ENCODE measurements at places on chromosomes 12 and 14.

DNA sequence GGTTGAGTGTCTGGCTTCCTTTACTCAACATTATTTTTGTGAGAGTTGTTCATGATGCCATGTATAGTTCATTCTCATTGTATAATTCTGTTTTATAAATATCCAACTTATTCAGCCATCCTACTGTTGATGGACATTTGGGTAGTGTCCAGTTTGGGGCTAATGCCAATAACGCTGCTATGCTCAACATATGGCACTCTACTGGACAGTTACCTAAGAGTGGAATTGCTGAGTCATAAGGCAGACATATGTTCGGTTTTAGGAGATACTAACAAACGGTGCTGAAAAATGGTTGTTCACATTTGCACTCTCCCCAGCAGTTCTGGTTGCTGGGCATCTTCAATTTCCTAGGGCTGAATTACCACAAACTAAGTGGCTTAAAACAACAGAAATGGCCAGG, 28.7 kb upstream of the P2RX4 start:
- DNase-seq: no peak

DNA sequence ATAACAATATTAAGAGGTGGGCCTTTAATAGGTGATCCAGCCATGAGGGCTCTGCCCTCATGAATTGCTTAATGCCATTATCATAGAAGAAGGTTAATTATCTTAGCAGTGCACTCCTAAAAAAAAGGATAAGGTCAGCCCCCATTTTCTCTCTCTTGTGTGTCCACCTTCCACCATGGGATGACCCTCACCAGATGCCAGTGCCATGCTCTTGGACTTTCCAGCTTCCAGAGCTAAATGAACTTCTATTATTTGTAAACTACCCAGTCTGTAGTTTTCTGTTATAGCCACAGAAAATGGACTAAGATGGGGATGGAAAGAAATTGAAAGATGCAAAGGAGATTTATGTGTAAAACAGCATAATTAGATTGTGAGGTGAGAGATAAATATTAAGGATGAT, 125.4 kb downstream of the FOXA1 start:
- DNase-seq: no peak

GRCh38 chr12:114232187-114232586, 173.8 kb downstream of the TBX5 start:
- DNase-seq: no peak

DNA sequence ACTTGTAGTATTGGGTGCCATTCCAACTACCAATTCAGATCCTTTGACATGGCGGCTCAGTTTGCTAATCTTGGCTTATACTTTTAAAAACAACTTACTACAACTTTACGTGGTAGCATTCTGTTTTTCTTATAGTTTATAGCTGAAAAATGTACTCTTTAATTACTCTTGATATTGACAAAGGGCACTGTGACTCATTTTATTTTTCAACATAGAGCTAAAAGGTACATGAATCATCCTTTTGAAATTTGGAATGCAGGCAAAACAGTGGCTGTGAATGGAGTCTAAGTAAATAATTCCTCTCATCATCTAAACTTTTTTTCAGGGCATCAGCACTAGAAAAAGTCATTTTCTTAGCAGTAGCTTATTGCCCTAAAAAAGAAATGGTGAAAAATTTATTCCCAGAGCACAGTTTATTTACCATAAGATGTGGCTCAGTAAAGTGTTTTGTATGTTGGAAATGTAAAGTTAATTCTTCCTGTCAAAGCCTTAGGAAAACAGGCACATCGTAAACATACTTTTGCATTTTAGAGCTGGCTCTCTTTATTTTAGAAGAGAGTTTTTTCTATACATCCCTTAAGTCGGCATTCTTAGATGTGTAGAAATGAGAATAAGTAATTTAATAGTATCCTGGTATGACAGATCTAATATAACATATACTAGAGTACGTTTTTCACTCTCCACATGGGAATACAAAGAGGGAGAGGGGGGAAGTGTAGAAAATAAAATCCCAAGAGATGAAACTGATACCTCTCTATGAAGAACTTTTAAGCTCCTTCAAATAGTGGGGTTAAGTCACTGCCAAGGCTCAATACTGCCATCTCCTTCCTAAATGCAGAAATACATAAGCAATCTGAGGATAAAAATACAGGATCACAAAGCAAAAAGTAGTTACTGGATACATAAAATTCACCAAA, 55.2 kb downstream of the SLC25A21 start:
- DNase-seq: no peak

GRCh38 chr12:103560604-103561101, 26.4 kb upstream of the STAB2 start:
- DNase-seq: no peak

- no peak for DNase-seq
Measured at GRCh38 chr12:121579981-121580868, 598 bp downstream of the KDM2B start.
